ENCODE measurements at places on chromosomes 5 and 9.

- no peak for DNase-seq
Observed at GRCh38 chr5:103217101-103217500, 41.5 kb upstream of the MACIR start.

DNA sequence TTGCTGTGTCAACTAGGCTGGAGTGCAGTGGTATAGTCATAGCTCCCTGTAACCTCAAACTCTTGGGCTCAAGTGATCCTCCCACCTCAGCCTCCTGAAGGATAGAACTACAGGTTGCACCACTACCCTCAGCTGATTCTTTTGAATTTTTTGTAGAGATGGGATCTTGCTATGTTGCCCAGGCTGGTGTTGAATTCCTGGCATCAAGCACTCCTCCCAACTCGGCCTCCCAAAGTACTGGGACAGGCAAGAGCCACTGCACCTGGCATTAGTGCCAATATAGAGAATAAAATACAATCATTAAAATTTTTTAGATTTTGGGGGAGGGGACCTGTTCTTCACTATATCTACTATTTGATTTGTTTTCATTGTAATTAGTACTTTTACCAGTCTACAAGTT, 15.4 kb downstream of the PPIP5K2 start:
- no peak for DNase-seq

GRCh38 chr9:29773676-29774075, 2200.4 kb upstream of the C9orf72 start:
- DNase-seq, result no peak

DNA sequence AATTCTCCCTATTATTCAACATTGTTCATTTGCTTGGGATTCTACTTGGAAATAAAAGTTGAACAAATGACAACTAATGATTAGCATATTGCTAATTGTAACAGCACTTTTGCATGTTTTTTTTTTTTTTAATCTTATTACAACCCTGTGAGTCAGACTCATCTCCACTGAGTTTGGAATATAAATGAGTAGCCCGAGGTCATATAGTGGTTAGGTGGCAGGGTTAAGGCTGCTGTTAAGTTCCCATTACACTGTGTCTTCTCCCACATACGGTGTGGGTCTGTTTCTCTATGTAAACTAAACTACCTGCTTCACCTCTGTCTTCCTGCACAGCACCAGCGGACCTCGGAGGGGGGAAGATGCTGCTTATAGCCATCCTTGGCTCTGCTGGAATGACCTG, 92.4 kb downstream of the EQTN start:
- DNase-seq, result no peak

DNA sequence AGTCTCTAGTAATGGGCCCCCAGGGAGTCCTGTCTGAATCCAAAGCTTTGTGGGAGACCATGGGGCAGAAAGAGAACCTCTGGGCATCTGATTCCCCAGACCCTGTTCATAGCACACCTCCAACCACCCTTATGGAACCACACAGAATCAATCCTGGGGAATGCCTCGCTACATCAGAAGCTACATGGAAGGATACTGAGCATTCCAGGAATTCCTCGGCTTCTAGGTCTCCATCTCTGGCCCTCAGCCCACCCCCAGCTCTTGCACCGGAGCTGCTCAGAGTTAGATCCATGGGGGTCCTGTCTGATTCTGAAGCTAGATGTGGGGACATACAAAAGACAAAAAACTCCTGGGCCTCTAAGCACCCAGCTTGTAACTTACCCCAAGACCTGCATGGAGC, 28.4 kb downstream of the VCP start:
- no peak for DNase-seq

DNA sequence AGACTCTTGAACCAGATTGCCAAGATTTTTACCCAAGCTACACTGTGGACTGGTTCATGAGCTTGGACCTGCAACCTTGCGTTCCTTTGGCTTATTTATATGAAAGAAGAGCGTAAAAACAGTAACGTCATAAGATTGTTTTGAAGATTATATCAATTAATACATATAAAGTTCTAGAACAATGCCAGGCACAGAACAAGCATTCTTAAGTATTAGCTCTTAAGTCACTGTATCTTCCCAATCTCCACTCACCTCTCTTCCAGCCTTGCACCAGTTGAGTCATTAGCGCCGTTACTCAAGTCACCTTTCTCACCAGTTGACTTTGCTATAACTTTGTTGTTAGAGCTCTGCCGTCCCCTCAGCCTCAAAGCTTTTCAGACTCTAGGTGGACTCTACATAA, 415.7 kb downstream of the PLK2 start:
- DNase-seq, result peak; percentile 0

GRCh38 chr5:81183811-81184748, 49.0 kb upstream of the CKMT2 start:
- DNase-seq, result no peak

GRCh38 chr9:108860354-108860753, 1.7 kb upstream of the ACTL7A start:
- no peak for DNase-seq

Measured in SK-MEL-5 (cell line).